ENCODE measurements at places on chromosomes 11 and 22.

- no peak for DNase-seq
These were observed 376.3 kb upstream of the CCDC90B start for GRCh38 chr11:83662494-83662893.

GRCh38 chr11:107018902-107019493 lies 722 bp upstream of the GUCY1A2 start:
- peak; percentile 64 for DNase-seq

DNA sequence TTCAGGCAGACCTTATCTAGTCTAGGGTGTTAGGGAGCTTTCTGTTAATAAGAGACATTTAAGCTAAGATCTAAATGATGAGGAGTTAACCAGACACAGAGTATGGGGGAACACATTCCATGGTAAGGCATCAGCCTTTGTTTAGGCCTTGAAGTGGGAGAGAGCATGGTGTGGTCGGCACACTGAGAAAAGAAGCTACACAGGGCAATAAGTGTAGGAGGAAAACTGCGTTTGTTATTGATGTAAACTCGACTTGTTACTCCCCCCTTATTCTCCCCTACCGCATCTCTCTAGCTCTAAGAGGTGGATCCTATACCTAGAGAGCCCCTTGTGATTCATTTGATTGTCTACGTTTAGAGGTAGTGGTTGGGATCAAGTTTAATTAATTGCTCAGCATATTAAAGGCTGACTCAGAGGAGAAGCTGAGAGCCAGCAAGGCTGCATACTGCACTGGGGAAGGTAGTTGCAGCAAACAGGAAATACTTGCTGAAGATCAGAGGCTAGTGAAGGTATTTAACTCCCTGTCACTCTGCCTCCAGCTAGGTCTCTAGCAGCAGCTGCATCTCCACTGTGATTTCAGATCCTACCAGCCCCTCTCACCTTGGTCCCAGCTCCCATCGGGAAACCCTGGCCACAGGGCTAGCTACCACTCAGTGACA lies 86.8 kb upstream of the TEAD1 start:
- no peak for DNase-seq

DNA sequence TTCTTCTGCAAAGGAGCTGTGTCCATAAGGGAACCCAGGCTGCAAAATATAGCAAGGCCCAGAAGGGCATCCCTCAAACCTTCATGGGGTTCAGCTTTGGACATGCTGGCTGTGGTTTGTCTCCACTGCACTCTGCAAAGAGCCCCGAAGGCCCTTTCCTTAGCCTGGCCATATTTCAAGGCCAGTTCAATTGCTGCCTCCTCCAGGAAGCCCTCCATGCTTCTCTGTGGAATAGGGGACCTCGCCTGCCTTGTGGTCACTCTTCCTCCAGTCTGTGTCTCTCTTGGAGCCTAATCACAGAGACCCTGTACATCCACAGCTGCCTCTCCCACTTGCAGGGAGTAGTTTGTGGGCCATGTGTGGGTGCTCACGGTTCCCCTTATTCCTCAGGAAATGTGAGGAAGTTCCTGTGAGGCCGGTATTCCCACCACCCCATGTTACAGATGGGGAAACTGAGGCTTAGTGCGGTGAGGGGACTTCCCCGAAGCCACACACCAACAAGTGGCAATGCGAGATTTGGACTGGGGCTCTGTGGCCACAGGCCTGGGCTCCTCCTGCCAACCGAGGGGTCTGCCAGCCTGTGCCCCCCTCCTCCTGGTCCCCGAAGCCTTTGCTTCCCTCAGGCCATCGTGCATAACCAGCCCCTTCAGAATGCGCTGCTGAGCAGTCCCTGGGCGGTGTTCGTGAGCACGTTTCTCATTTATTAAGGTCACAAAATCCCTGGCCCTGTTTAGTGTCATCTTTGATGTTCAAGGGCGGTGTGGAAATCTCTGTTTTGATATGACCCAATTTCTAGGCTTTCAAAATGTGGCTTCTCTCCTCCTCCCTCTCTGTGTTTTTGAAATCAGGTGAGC lies 65.8 kb downstream of the PARVB start:
- DNase-seq, result no peak

- DNase-seq, result no peak
These were observed 40.4 kb downstream of the SERPIND1 start for GRCh38 chr22:20814221-20814808.

All from lung microvascular endothelial cell (primary cell).